Substantia nigra (tissue), 51 donors: ENCODE measurements at places on chromosomes 7 and 10.

- no peak for DNase-seq
Observed at GRCh38 chr7:21947946-21948345, 2.2 kb upstream of the CDCA7L start.

GRCh38 chr10:106958589-106959361 is 205.7 kb downstream of the SORCS1 start:
- no peak for DNase-seq

DNA sequence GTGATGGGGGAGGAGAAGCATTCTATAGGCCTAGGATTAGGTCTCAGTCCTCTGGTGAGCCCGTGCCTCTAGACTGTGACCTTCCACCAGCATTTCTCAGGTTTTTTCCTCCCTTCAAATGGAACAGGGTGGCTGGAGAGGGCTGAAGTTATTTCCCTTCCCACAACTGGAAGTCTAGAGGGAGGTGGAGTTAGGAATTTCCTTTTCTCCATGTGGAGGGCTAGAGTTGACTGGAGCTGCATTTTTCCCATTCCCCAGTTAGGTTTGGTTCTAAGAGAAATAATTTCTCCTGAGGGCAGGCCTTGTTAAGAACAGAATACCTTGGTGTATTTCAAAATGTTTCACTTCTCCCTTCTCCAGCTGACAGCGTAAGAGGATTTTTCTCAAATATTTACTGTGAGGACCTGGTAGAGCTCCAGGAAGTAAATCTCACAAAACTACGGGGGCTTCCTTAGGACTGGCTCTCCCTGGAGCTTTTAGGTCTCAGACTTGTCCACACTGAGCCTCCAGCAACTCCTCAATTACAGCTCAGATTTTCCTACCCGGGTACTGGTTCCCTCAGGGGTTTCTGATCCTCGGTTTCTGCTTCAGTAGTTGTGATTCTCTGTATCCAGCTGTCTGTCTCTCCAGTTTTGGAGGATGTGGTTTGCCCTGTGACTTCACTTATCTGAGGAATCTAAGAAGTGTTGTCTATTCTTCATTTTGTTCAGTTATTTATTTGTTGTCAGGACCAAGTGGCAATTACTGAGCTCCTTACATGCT is 6.0 kb upstream of the REEP3 start:
- DNase-seq, result no peak

DNA sequence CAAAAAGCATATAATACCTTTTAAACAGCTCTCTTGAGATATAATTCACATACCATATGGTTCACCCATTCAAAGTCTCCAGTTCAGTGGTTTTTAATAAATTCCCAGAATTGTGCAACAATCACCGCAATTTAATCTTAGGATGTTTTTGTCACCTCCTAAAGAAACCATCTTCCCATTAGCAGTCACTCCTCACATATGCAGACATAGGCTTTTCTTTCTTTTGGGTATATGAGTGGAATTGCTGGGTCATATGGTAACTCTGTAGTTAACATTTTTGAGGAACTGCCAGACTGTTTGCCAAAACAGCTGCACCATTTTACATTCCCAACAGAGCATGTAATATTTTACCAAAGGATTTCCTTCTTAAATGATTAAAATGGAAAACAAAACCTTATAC is 57.0 kb downstream of the CC2D2B start:
- DNase-seq, result no peak

DNA sequence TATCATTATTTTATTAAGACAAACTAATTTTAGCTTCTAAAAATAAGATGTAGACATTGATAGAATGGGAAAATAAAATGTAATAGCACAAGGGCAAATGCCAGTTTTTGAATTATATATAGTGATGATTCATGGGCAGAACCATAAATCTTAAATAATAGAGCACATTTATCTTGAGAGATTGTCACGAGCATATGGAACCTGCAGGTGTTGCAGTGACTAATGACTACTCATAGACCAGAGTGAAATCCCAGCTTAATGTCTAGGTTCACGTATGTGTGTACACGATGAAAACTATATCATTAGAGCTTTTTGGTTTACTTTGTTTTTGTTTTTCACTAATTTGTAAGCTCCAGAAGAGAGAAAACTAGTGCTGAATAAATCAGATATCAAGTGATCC is 150.2 kb upstream of the CACNA2D1 start:
- DNase-seq, result no peak

DNA sequence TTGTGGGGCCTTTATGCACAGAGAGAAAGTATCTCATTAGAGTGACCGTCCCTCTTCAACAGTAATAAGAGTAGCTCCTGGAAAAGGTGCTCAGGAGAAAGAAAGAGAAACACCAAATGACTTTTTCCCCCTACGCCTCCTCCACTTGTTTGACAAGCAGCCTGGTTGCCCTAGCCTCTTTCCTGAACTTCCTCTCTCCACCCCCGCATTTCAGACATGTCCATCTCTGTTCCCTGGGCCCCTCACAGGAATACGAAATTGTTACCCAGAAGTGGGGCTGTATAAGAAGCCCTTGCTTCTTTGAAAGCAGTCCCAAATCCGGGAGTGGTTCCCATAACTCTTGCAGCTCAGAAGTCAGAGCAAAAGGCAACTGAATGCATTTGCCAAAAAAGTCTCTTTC is 119.6 kb upstream of the ADO start:
- no peak for DNase-seq

- DNase-seq, result no peak
Observed at GRCh38 chr7:50822110-50822509, 39.4 kb upstream of the GRB10 start.

GRCh38 chr10:31509989-31510388 is 191.0 kb downstream of the ZEB1 start:
- no peak for DNase-seq

DNA sequence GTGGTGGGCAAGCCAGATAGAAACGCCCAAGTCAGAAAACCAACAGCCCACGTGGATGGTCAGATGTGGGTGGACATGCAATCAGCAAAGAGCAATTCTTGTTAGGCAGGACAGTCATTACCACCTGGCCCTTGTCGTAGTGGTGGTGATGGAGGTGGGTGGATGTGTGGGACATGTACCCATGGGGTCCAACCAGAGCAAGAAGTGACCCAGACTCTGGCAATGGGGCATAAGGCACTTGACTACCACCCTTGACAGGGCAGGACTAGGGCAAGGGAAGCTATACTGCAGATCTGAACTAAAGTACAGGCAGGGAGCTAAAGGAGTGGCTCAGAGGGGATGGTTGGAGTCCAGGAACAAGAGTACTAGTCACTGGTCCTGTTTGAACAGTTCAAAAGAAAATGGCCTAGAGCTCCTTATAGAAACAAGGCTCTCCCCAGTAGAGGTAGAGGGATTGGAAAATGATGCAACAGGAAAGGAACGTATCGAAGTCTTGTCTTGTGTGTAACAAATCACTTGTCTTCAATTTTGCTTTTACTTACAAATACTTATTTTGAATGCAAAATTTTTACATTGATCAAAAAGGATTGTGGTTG is 17.6 kb downstream of the LMOD2 start:
- no peak for DNase-seq

DNA sequence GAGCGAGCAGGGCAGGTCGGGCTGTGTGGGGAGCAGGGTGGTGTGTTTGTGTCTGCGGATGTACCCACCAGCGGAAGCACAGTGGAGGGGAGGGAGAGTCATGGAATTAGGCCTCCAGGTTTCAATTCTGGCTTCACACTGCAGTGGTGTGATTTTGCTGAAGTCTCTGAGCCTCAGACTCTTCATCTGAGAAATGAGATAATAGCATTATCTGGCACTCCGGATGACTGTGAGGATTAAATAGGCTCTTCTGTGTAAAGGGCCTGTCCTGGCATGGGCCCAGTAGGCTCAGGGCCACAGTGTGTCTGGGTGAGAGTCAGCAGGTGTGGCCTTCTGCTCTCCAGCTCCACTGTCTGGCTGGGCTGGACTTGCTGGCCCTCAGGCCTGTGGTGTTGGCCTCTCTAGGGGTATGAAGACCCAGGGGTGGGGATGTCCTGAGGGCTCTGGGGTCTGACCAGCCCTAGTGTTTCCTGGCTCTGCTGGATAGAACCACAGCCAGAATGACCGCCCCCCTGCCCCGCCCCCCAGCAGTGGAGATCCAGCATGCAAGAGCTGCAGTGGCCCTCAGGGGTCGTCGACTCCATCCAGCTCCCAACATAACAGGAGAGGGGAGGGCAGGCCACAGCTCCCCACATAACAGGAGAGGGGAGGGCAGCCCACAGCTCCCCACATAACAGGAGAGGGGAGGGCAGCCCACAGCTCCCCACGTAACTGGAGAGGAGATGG is 178.6 kb downstream of the RPS24 start:
- no peak for DNase-seq

DNA sequence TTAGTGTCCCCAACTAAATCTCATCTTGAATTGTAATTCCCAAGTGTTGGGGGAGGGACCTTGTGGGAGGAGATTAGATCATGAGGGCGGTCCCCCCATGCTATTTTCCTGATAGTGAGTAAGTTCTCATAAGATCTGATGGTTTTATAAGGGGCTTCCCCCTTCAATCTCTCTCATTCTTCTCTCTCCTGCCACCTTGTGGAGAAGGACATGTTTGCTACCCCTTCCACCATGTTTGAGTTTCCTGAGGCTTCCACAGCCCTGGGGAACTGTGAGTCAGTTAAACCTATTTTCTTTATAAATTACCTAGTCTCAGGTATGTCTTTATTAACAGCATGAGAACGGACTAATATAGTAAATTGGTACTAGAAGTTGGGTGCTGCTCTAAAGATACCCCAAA is 365.6 kb downstream of the ANKRD7 start:
- DNase-seq, result no peak

DNA sequence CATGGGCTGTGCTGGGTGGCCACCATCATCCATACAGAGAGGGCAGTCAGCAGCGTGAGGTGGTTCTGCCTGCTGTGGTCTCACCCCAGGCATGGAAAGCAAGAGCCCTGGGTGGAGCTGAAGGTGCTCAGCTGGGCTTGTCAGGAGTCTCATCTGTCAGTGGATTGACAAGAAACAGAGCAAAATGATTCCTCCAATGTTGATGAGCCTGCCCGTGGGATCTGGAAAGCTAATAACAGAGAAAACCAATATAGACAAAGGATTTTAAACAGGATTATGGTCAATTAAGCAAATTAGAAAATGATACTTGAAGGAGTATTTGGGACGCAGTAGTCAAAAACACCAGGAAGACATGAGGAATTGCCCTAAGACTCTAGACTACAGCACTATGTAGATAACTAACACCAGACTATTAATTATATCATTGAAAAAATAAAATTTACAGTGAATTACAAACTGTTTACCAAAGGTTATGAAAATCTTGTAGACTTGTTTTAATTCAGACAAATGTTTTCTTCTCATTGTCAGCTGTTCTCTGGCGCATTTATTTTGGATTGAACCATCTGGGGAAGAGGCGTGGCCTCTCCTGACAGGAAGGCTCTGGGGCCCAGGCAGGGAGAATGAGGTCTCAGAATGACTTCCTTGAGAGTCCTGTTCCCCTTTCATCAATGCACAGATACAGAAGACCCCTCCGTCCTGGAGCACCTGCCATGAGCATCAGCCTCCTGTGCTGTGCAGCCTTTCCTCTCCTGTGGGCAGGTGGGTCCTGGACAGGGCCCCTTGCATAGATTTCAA is 211.2 kb upstream of the PRSS58 start:
- no peak for DNase-seq

GRCh38 chr10:127896590-127896989 is 3.8 kb upstream of the CLRN3 start:
- DNase-seq, result no peak

- no peak for DNase-seq
Observed at GRCh38 chr7:44306606-44307005, 18.8 kb downstream of the CAMK2B start.

DNA sequence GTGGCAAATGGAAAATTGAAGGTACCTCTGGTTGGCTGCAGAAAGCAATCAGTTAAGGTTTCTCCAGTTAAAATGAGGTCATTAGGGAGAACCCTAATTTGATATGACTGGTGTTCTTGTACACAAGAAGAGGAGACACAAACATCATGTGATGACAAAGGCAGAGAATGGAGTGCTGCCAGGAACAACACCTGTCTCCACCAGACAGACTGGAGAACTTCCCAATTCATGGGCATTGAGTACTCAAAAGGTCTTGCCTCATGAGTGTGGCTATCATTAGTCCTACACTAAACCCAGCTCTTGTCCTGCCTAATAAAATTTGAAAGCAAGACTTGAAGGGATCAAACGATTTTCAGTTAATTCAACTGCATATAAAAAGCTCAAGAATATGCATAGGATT is 152.6 kb downstream of the PTPN20 start:
- no peak for DNase-seq

GRCh38 chr7:73827567-73828106 is 3.2 kb upstream of the CLDN4 start:
- DNase-seq, result no peak

- no peak for DNase-seq
Observed at GRCh38 chr7:134778941-134779740, at the start of gene CALD1. Gene CALD1, plus strand, starts transcription at chr7:134779634. Its CDS starts 88,100 bp downstream, at chr7:134867734.

GRCh38 chr7:7117935-7118586 is 64.3 kb upstream of the C1GALT1 start:
- no peak for DNase-seq

- no peak for DNase-seq
Observed at GRCh38 chr7:112199035-112199655, 7.1 kb downstream of the DOCK4 start.

- no peak for DNase-seq
Observed at GRCh38 chr7:122553761-122554160, 145.2 kb downstream of the RNF133 start.

DNA sequence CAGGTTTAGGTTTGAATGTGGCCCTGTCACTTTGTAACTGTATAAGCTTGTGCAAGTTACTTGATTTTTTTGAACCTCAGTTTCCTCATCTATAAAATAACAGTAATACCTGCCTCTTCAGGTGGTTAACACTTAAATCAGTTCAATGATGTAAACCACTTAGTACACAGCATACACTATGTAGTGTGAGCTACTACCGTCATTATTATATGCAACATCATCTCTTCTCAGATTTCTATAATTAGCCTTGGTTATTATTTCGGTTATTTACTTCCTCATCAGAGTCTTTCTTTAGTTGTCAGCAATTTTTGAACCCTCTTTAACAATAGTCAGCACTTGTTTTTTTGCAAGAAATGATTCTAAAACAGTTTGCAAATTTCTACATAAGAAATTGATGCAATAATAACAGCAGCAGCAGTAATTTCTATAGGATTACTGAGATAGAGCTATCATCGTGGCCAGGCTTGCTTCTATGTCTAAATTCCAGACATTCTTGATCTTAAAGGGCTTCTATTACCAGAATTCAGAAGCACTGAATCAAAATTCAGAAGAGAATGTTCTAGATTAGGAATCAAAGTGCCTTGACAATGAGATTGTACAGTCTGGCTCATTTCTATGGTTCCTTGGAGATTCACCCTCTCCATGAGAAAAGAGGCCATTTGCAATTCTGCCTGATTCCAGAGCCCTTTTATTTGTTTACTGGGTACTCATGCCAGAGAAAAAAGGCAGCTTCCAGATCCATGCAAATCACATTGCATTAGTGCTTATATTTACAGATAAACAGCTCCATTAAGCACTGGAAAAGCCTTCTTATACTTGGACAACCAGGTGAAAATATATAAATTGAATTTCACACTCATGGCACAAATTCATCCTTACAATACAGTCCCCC is 25.0 kb upstream of the WDR11 start:
- no peak for DNase-seq

- peak; percentile 71 for DNase-seq
Observed at GRCh38 chr10:132774902-132775863, 10.8 kb downstream of the NKX6-2 start.
